ENCODE measurements at places on chromosomes 2 and 18.

GRCh38 chr2:176818617-176819016, 394.0 kb upstream of the HNRNPA3 start:
- no peak for DNase-seq

- DNase-seq: no peak
Measured at GRCh38 chr2:112924821-112925220, 13.9 kb downstream of the IL37 start.

GRCh38 chr2:231522418-231523180, 7.6 kb downstream of the NMUR1 start:
- no peak for DNase-seq

GRCh38 chr2:74003494-74004211, 18.9 kb downstream of the TET3 start:
- no peak for DNase-seq

- DNase-seq: no peak
Measured at GRCh38 chr2:127052057-127052770, 54.7 kb downstream of the BIN1 start.

Data from activated gamma-delta T cell treated with Interleukin-2 at 50 U/mL for 16 hours (primary cell).